ENCODE measurements at places on chromosomes 11 and 22. TPM values are rescaled to one million over a fixed set of nuclear protein-coding genes. Genes with fewer than 3 reads are reported as not detected.

The IL17REL gene
- not detected for total RNA-seq

The NRIP3 gene
- 0.31 TPM for total RNA-seq

The ACR gene
- 0.84 TPM for total RNA-seq

The RPUSD4 gene
- 18.5 TPM for total RNA-seq

The PRODH gene
- total RNA-seq: 5.3 TPM

The MOGAT2 gene
- 24.3 TPM for total RNA-seq

DNA sequence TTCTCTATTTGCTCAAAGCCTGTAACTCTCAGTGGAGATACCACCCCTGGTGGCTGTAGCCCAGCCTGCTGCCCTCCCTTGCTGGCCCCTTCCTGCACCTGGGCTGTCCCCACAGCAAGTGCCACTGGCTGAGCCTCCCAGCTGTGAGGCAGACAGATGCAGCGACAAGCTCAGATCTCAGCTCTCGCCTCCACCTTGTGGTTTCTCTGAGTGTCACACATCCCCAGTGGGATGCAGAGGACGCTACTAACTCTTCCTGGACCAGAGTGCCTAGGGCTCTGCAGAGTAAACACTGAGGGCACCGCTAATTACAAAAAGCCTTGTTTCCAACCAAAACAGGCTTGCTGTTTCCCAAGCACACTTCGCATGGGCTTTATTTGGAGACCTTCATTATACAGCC, 8.9 kb downstream of the YPEL1 start:
- no peak overlapping the region for H3K4me3 ChIP-seq
- DNase-seq: no peak
- no peaks in the 10 kb centered on the region for H3K36me3 ChIP-seq
- no peaks in the 10 kb centered on the region for H3K27me3 ChIP-seq
- no peak overlapping the region for H3K27ac ChIP-seq
- no peaks in the 10 kb centered on the region for H3K4me1 ChIP-seq

GRCh38 chr11:19441752-19442553, 201.2 kb upstream of the E2F8 start:
- H3K4me3 ChIP-seq: no peak overlapping the region
- DNase-seq: no peak
- no peaks in the 10 kb centered on the region for H3K4me1 ChIP-seq
- H3K36me3 ChIP-seq: no peaks in the 10 kb centered on the region

DNA sequence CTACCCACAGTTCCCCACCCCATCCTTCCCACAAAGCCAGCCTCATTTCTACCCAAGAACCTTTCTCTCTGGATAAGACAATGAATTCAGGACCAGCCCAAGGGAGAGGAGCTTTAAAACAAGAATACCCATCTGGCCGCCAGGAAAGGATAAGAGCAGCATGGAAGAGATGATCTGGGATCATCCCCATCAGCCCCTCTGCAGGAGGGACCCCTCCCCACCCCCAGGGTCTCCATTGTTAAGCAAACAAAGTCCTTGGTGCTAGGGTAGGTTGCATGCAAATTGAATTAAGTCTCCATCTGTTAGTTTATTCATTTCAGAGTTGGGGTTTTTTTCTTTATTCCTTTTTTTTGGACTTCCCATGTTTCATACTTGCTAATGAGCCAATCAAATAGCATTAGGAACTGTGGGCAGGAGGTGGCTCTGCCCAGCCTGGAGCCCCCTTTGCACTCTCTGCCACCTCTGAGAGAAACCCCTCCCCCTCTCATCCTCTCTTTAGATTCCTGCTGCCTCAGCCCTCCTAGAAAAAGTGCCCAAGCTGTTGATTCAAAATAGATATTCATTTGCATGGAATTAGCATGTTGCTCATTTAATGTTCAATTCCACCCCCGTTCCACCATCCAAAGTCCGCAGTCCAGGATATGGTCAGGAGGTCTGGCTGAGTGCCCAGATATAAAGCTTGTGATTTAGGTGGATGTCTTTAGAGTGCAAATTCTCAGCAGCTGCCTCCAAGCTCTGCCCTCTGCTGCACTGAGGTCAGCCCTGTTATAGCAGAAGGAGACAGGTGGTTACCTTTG, 138.5 kb upstream of the NCAM1 start:
- no peaks in the 10 kb centered on the region for H3K27me3 ChIP-seq
- H3K4me3 ChIP-seq: no peak overlapping the region
- DNase-seq: no peak
- no peaks in the 10 kb centered on the region for H3K4me1 ChIP-seq
- no peak overlapping the region for H3K27ac ChIP-seq

DNA sequence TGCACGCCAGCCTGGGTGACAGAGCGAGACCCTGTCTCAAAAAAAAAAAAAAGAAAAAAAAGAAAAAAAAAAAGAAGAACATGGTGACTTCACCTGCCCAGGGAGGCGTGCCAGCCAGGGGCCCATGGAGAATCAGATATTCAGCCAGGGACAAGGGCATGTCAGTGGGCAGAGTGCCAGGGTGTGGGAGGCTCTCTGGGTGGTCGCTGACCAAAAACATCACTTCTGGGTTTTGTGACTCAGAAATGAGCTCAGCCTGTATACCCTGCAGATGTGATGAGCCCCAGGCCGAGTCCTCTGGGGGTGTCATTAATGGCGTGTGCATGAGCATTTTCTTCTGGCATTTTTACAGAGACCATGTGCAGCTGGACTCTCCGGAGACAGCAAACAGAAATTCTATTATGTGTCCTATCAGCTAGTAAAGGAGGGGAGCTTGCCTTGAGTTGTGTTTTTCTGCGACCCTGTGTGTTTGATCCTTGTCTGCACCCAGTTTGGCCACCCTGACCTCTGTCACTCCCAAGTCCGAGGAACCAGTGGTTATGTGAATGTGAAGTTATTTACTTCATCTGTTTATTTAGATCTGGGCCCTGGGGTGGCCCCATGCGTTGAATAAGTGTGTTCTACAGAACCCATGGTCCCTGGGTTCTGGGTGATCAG, 53.6 kb downstream of the BCR start:
- no peaks in the 10 kb centered on the region for H3K4me1 ChIP-seq
- no peak overlapping the region for H3K4me3 ChIP-seq
- H3K27ac ChIP-seq: no peak overlapping the region
- no peaks in the 10 kb centered on the region for H3K27me3 ChIP-seq
- H3K36me3 ChIP-seq: no peaks in the 10 kb centered on the region

DNA sequence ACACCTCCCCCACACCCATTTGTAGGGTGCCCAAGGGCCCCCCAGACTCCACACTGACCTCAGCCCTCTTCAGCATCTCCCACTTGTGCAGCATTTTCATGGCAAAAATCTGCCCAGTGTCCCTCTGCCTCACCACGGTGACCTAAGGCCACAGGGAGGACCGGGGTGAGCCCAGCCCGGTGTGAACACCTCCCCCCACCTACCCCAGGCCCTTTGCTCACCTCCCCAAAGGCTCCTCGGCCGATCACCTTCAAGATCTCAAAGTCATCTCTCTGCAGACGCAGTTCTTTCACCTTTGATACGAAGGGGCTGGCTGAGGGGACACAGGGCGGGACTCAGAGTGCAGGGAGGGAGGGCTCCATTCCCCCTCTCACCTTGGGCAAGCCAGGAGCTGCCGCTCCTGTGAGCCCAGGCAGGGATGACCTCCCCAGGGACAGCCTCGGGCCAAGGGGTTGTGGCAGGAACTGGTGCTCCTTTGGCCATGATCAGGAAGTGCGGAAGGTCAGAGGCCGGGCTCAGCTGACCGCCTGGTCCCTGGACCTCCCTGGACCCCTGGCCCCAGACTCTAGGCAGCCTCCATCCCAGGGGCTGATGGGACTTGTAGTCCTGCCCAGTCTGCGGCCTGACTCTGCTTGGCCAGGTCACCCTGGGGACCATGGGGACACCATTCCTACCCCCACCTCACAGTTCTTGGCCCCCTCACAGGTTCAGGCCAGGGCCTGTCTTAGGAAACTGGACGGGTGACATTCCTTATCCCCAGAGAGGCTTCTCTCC, 2.7 kb downstream of the CDC42BPG start:
- no peak overlapping the region for H3K4me3 ChIP-seq
- peaks cover 5% of the 10 kb centered on the region for H3K4me1 ChIP-seq
- no peak for DNase-seq
- H3K36me3 ChIP-seq: no peaks in the 10 kb centered on the region
- H3K27me3 ChIP-seq: no peaks in the 10 kb centered on the region

- no peak overlapping the region for H3K4me3 ChIP-seq
- peaks cover 8% of the 10 kb centered on the region for H3K4me1 ChIP-seq
- DNase-seq: no peak
- no peaks in the 10 kb centered on the region for H3K27me3 ChIP-seq
- no peaks in the 10 kb centered on the region for H3K36me3 ChIP-seq
Measured at GRCh38 chr11:1746511-1746931, 3.9 kb downstream of the IFITM10 start.

GRCh38 chr11:118343981-118344515, at the start of gene CD3G:
Gene CD3G, plus strand, starts transcription at chr11:118344344. Its CDS starts 80 bp downstream, at chr11:118344424.
- DNase-seq: no peak
- H3K27ac ChIP-seq: no peak within 1 kb of the TSS
- no peak within 1 kb of the TSS for H3K4me3 ChIP-seq
- H3K27me3 ChIP-seq: no peaks in the 10 kb centered on the region
- H3K4me1 ChIP-seq: no peaks in the 10 kb centered on the region

GRCh38 chr11:70381872-70382861, 16.2 kb upstream of the CTTN start:
- no peaks in the 10 kb centered on the region for H3K27me3 ChIP-seq
- peaks cover 40% of the 10 kb centered on the region for H3K36me3 ChIP-seq
- no peak overlapping the region for H3K4me3 ChIP-seq
- no peak for DNase-seq
- H3K4me1 ChIP-seq: no peaks in the 10 kb centered on the region

DNA sequence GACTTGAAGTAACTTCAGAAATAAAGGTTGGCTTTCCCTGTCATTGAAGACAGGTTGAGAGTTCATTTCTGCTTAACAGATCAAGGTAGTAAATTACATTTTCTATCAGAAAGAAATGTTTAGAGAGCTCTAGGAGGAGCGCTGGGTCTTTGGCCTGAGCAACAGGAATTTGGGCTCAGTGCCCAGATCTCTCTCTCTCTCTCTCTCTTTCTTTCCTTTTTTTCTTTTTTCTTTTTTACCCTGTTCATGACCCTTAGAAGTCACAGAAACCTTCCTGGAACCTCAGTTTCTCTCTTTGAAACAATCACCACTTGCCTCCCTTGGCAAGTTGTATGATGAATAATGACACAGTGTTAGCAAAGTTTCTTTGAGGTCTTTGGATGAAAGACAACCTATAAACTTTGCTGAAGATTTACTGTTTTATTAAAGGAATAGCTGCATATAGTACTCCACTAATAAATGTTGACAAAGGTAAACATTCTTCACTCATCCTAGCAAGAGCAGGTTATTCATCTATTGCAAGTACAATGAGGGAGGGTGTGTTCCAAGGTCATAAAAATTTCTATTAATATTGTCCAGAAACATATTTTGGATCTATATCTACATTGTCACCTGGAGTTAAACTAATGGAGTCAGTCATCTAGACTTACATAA, 35.5 kb upstream of the RASSF10 start:
- no peak overlapping the region for H3K4me3 ChIP-seq
- no peaks in the 10 kb centered on the region for H3K4me1 ChIP-seq
- DNase-seq: no peak
